ENCODE measurements at places on chromosomes 2 and 18.

GRCh38 chr2:63057249-63058143 lies 6.9 kb downstream of the OTX1 start:
- DNase-seq = no peak

DNA sequence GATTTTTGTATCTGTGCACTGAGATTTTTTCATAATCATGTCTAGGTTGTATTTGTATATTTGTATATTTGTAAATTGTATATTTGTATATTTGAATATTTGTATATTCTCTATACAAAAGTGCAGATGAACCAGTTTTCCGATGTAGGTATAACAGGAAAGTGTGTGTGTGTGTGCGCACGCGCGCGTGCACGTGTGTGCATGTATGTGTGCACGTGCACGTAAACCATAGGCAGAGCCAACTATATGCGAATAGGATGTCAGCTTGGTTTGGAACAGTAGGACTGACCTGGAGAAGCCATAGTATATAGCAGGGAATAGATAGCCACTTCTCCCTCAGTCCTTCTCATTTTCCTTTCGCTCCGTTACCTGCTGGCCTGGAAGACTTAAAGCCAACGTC lies 565.8 kb downstream of the XIRP2 start:
- DNase-seq = no peak

DNA sequence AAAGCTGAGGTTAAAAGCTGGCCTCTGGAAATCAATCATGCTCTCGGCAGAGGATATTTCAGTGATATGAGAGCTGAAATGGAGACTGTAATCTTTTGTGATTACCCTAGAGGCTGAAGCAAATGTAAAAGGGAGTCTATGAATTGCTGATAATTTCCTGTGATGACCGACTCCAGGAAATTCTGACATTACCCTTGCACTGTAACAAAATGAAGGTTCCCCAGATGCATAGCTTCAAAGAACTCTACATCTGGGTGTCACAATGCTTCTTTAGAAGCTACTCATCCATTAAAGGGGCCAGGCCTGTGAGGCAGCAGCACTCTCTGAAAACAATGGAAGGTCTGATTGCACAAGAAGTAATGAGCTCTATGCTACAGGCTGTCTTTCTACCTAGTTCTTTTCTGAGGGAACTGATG lies 268.2 kb upstream of the SESTD1 start:
- DNase-seq = no peak

GRCh38 chr2:128690431-128690830 lies 371.8 kb upstream of the HS6ST1 start:
- no peak for DNase-seq

DNA sequence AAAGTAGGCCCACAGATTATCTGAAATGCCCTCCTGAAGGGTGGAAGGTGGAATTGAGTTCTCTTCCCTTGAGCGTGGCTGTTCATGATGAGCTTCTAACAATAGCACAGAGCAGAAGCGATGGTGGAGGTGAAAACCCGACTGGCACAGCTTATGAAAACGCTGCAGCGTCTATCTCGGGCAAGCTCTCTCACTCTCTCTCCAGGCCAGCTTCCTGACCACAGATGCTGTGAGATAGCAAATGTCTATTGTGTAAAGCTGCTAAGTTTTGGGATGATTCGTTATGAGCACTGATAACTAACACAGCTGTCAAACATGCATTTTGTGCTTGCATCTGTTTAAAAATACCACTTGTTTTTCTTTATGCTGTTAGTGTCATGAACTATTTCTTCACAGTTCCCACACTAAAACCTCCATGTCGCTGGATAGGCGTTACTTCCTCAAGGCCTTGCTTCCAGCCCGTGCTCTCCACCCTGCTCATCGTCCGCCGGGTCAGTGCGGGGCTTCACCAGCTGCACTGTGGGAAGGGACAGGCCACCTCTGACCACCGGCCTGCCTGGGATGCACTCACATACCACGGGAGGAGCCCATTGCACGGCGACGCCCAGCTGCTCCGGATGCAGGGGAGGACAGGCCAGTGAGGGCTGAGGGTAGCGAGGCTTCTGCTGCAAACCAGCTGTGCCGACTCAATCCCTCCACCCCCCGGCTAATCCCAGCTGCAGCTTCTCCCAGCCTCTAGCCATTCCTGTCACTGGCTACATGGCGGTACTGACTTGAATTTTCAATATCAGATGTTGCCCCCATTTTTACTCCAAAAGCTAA lies 60.0 kb upstream of the OTOS start:
- no peak for DNase-seq

GRCh38 chr2:39723946-39724827 lies 54.9 kb downstream of the THUMPD2 start:
- peak; percentile 86 for DNase-seq

DNA sequence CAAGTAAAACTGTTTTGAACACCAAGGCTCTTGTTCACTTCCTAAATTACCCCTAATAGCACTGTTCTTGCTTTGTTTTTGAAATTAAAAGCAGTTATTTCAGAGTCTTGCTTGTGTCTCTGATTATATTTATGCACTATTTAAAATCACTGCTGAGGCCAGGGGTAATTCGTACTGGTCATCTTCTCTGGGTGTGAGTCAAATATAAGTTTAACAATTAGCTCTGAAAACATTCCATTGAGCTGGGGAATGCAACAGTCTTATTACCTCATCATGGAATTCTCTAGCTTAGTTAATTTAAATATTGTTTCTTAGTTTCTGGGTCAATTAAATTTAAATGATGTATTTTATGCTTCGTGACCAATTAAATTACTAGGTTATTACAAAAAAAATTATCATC lies 135.0 kb downstream of the MEIS1 start:
- DNase-seq = peak; percentile 56

GRCh38 chr2:209472112-209472832 lies 48.4 kb downstream of the MAP2 start:
- DNase-seq = peak; percentile 69

DNA sequence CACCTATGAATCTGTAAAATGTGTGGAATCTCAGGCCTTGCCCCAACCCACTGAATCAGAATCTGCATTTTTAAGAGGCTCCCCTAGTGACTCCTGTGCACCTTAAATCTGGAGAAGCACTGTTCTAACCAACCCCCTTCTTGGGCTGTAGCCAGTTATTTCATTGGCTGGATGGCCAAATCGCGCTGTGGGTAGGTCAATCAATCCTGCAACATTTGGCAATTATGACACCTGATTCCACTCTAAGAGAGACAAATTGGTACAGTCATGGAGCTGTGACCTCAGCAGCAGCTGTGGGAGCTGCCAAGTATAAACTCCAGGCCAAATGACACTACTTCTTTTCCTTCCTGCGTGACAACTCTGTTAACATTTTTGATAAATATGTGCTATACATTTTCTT lies 208.7 kb downstream of the CLIP4 start:
- DNase-seq = no peak

DNA sequence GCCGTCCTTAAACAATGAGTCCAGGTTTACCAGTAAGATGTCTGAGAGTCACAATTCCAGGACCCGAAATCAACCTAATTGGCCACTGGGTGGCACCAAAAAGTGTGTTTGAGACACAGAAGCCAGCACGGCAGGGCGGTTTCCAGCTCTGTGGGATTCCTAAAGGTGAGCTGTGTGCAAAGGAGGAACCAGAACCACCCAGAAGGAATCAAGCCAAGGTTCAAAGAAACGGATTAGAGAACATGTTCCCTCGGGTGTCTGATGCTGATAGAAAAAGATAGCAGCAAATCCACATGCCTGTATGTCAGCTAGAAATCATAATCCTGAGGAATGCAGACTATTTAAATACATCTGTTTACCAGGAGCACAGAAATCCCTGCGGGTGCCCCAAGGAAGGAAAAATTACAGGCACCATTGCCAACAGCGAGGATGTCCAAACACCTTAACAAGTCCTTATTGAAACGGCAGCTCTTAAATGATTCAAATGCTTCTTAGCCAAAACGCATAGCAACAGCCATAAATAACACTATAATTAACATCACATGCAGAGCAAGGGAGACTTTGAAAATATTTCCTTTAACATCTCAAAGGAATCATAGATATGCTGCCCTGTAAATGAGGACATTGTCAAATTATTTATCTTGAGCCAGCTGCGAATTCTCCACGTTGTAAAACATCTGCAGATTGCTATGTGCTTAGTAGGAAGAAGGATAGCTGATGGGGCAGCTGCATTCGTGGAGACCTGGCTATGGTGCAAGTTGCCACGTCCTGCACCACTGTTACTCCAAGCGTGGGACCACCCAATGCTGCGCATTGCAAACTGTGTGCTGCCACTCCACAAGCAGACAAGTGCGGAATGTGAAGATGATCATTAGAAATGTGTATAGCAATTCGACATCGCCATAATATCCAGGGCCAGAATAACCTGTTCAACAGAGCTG lies 318.7 kb upstream of the NCKAP5 start:
- DNase-seq = peak; percentile 88

DNA sequence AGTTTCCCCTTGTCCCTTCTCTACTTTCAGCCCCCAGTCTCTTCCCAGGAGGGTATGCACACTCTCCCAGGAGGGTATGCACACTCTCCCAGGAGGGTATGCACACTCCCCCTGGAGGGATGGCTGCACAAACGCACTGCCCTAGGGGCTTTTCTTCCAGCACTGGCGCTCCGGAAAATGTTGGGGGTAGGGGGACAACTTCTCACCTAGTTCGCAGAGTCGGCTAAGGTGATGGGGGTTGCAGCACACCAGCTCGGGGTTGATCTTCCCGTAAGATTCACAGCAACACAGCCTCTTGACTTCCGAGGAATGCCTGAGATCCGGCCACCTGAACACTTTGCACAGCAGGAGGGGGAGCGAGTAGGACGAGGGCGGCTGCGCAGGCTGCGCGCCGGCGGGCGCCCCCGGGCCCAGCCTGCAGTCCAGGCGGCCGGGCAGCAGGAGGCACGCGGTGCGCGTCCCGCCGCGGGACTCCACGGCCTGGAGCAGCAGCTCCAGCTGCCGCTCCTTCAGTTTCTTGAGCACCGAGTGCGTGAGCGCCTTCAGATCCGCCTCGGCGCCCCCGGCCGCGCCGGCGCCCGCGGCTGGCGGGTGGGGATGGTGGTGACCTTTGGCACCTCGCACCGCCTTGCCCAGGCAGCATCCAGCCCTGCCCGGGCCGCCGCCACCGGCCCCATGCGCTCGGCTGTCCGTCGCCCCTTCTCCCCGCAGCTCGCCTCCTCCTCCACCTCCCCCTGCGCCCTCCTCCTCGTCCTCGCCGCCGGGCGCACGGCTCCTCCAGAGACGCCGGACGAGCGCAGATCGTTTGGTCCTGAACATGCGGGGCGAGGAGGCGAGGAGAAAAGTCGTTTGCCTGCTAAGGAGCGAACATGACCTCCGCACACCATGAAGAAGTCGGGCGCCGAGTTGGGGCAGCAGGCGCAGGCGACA lies 894 bp downstream of the SMAD7 start:
- DNase-seq = peak; percentile 57

GRCh38 chr2:46800625-46801349 lies 114.8 kb downstream of the MCFD2 start:
- DNase-seq = no peak

DNA sequence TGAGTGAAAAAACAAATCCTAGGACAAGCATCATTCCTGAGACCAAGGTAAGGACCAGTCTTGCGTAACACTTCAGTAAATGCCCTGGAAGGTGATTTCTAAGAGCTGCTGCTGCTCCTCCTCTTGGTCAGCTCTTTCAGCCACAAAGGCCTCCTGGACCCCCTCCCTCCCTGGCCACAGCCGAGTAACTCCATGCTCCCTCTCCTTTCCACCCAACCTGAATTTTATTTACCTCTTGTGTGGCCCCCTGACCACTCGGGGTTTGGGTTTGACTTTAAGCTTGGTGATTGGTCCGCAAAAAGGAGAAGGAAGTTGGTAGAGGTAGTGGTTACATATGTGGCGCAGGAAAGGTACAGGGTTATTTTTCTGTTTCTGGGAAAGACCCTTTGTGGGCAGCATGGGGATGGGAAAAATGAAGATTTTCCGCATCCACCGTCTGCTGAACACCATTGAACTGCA lies 9.2 kb downstream of the HTRA2 start:
- DNase-seq = no peak

DNA sequence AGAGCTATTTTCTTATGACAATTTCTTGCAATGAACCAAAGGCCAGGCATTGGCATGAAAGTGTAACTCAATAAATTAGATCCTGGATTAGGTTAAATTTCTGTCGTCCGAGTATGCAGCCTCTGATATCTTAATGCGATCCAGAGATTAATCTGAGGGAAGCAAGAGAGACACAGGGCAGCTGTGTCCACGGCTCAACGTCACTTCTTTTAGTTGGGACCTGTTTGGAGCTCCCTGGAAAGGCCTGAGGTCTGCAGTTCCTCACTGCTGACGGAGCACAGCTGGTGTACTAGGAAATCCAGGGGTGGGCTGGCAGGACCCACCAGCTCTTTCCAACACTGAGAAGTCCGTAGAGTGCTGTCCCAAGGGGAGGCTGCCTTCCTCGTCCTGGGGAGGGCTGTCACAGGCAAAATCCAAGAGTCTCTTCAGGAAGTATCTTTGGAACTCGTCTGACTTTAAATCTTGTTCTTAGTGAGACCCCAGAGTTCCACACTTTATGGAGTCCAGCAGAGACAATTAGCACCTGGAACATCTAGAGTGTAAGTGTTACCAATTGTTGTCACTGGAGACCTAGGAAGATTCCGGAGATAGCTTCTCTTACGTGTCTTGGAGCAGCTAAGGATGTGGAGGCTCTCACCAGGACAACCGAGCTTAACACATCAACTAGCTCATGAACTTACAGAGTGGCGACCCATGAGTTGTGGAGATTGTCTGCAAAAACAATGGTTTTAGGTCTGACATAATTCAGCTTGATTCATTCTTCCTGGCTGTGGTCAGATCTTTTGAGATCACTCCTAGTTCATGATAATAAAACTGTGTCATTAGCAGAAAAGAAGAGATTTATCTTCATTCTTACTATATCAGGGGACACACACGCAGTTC lies 173.7 kb downstream of the ACKR3 start:
- peak; percentile 91 for DNase-seq

DNA sequence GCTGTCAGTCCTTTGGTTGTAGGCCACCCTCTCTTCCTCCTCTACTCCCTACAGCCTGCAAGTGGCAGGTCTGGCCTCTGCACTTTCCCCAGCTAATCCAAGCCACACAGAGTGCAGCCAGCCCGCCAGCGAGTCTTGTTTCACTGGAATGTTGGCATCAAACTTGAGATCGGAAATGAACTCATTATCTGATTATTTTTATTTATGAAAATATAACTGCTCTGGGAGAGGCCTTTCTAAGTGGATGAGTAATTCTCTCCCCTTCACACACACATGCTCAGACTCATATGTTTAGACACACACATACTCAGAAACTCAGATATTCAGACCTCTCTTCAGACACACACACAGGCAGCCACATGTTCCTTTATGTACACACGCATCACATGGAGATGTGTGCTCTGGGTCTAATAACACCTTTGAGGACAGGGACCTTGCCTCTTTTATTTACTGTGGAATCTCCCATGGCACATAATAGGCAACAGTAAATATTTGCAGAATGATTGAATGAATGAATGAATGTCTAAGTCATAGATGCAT lies 151.3 kb downstream of the ZFP36L2 start:
- DNase-seq = peak; percentile 98

- DNase-seq = no peak
Observed at GRCh38 chr18:63079114-63079513, 240.5 kb downstream of the BCL2 start.

GRCh38 chr18:11658989-11659388 lies 30.1 kb upstream of the GNAL start:
- no peak for DNase-seq
